ENCODE measurements at places on chromosomes 12 and 14.

DNA sequence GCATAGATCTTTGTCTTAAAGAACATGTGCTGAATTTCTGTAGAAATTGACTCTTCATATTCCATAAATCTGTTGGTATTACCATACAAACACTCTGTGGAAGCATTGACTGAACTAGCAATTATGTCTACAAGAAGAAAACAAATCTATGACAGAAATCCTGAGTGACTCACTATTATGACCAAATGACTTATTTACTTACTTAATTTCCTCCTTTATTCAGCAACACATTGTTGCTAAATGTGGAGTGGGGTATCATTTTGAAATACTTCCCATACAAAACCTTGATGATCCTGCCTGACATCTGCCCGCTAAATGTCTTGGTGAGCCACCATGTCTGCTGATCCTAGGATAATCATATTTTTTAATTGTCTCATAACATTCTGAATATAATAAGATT is 99.1 kb upstream of the SLCO1C1 start:
- DNase-seq: no peak

DNA sequence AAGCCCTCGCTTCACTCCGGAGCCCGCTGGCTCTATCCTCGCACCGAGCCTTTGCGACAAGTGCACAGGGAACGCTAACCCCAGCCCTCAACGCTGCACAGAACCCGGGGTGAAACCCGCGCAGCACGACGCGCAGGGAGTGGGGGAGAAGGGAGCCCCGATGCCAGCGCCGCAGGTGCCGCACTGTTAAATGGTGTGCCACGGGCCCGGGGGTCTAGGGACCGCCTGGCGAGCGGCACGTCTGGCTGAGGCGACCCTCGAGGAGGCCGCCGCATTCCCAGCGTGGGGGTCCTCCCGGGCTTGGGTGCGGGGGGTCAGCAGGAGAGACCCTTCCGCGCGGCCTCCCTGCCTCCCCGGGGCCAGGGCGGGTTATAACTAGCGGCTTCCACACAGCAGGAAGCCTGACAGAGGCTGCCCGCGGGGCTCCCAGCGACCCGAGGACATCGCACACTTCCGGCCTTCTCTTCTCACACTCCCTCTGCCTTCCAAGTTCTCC is 23.8 kb upstream of the LRTM2 start:
- DNase-seq: no peak

DNA sequence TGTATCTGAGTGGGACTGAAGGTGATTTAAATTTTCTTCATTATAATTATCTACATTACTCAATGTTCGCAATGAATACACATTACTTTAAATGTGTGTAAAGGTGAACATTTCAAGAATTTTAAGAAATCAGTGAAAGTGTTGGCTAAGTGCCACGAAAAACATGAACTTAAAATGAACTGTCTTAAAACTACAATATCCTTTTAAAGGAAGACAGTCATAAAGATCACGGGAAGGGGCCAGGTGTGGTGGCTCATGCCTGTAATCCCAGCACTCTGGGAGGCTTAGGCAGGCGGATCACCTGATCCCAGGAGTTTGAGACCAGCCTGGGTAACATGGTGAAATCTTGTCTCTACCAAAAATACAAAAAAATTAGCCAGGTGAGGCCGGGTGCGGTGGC is 11.2 kb downstream of the MOK start:
- DNase-seq: no peak

DNA sequence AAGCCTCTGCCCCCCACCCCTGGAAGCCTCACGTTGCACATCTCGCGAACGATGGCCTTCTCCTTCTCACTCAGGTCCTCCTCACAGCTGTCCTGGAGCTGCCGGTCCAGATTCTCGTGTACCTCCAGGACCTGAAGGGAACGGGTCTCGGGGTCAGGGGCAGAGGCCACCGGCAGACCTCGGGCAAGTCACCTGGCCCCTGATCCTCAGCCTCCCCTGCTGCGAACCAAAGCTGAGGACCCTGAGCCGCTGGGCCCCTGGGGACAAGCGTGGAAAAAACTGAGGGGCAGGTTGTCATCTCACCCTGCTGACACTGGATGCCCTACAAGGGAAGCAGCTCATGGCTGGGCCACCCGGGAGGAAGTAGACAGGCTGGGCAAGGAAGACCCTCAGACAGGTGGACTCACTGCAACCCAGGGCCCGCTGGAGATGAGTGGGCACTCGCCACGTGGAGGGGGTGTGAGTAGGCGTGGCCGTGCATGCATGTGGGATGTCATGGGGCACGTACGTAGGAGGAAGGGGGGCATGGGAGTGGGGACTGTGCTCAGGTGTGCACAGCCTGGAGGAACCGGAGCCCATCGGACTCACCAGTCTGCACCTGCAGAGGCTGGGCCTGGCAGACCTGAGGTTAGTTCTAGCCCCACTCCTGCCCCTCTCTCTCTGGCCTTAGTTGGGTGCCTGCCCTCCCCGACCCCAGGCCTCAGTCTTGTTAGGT is 35.1 kb downstream of the CCNK start:
- DNase-seq: no peak

GRCh38 chr12:1993871-1994371 is 10.3 kb downstream of the DCP1B start:
- DNase-seq: no peak

- peak; percentile 79 for DNase-seq
Observed at GRCh38 chr14:54225457-54226060, 171.2 kb upstream of the CDKN3 start.

GRCh38 chr14:33809396-33809981 is 141.4 kb downstream of the EGLN3 start:
- no peak for DNase-seq

DNA sequence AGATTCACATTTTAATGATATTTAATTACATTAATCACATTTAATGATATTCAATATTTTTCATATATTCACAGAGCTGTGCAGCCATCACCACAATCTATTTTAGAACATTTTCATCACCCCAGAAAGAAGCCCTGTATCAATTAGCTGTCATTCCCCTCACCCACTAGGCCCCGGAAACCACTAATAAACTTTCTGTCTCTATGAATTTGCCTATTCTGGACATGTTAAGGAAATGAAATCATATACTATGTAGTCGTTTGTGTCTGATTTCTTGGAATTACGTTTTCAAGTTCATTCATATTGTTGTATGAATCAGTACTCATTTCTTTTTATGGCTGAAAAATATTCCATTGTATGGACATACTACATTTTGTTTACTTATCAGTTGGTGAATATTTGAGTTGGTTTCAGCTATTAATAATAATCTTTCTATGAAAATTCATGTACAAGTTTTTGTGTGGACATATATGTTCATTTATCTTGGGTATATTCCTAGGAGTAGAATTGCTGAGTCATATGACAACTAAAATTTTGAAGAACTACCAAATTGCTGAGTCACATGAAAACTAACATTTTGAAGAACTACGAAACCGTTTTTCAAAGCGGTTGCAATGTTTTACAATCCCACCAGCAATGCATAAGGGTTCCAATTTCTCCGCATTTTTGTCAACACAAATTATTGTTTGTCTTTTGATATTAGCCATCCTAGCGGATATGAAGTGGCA is 11.7 kb upstream of the OTOGL start:
- no peak for DNase-seq

- DNase-seq: no peak
Observed at GRCh38 chr12:72296389-72296788, 24.2 kb downstream of the TRHDE start.

DNA sequence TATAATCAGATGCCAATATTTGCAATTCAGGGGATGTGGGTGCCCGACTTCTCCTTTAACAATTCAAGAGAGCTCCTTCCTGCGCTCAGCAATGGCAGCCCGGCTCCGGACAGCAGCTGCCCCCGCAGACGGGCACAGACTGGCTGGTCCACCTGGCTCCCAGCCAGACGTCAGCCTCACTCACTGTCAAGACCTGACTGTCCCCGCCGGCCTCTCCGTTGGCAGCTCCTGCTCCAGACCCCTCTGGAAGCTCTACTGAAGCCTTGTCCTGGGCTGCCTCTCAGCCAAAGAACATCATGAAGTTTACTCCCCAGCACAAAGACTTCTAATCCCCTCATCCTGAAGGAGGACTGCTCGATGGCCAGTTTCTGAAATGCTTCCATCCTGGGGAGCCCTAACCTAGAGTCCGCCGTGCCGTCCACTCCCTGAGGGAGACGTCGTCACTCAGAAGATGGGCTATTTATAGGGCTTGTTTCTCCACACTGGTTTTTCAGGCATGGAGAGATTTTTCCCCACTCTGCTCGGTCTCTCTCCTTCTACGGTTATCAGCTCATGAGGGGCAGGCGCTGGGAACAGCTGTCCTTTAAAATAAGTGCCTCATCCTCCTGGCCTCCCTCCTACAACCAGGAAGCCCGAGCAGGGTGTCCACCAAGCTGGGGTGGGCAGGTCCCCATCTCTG is 126.2 kb downstream of the RFLNA start:
- DNase-seq: no peak

DNA sequence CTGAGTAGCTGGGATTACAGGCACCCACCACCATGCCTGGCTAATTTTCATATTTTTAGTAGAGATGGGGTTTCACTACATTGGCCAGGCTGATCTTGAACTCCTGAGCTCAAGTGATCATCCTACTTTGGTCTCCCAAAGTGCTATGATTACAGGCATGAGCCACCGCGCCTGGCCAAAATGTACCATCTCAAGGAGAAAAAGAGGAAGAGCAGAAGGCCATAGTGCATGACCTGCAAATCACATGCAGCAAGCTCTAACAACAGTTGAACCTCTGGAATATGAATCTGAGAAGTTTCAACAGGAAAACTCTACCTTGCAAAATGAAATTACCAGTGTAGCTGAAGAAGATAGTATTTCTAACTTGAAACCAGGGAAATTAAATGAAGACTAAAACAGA is 17.1 kb upstream of the SERPINA1 start:
- no peak for DNase-seq

- no peak for DNase-seq
Observed at GRCh38 chr12:83083616-83084015, 396.9 kb downstream of the TMTC2 start.

DNA sequence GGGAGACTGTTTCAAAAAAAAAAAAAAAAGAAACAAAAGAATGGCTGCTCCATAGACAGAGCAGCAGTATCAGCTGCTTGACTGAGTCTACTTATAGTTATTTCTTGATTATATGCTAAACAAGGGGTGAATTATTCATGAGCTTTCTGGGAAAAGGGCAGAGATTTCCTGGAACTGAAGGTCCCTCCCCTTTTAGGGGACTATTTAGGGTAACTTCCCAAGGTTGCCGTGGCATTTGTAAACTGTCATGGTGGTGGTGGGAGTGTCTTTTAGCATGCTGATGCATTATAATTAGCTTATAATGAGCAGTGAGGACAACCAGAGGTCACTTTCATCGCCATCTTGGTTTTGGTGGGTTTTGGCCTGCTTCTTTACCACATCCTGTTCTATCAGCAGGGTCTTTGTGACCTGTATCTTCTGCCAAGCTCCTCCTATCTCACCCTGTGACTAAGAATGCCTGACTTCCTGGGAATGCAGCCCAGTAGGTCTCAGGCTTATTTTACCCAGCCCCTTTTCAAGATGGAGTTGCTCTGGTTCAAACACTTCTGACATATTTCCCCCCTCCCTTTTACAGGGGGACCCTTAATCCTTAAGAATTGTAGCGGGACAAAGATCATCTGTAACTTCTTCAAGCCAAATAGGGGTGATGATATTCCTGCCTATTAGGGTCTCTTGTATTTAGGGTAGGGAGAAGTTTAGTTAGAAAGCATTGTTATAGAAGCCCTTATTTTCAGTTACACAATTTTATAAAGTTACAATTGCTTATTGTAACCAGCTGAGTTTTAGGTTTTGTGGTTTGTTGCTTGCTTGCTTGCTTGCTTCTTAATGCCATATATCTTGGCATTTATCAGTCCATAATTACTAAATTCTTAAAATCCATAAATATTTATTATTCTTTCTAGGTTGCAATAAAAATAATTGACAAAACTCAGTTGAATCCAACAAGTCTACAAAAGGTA is 42.5 kb downstream of the MARK3 start:
- DNase-seq: no peak

DNA sequence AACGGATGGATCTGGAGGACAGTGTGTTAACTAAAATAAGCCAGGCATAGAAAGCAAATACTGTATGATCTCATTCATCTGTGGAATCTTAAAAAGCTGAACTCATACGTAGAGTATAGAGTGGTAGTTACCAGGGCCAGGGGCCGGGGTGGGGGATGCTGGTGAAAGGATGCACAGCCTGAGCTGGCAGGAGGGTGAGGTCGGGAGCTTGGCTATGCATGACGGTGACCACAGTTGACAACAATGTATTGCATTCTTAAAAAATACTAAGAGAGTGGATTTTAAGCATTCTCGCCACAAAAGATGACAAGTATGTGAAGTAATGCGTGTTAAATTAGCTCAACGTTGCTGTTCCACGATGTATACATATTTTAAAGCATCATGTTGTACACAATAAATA is 351.3 kb downstream of the TMEM121 start:
- no peak for DNase-seq

GRCh38 chr12:55619354-55620138 is 17.1 kb upstream of the OR10P1 start:
- peak; percentile 49 for DNase-seq

DNA sequence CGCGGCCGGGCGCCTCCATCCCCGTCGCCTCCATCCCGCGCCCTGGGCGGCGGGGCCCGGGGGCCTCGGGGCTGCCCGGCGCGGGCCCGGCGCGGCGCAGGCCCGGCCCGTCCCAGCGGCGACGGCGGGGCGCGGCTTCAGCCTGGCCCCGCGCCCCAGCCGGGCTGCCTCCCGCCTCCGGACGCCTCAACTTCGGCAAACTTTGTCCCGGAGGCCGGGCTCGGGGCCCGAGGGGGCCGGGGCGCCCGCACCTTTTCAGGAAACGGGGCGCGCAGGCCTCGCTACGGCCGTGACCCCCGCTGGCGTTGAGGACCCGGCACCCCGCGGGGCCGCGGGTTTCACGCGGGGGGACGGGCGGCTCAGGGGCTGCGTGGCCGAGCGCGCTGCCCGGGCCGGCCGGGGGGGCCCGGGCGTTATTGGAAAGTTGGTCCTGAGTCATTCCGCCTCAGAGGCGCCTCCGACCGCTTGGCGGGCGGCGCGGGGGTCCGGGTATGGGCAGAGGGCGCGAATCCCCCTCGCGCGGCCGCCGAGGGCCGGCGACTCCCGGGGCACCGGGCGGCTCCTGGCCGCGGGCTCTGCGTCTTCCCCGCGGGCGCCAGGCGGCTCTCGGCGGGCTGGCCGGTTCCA is 575 bp downstream of the TRAF3 start:
- DNase-seq: no peak

GRCh38 chr12:128784030-128784760 is 39.6 kb downstream of the SLC15A4 start:
- no peak for DNase-seq

- no peak for DNase-seq
Observed at GRCh38 chr12:96585977-96586376, 96.6 kb downstream of the CFAP54 start.
